LHCN-M2 (cell line): ENCODE measurements at places on chromosomes 6 and 20. TPM values are rescaled to one million over a fixed set of nuclear protein-coding genes. Genes with fewer than 3 reads are reported as not detected.

The NKX2-2 gene
- not detected in 2 replicates for total RNA-seq

DNA sequence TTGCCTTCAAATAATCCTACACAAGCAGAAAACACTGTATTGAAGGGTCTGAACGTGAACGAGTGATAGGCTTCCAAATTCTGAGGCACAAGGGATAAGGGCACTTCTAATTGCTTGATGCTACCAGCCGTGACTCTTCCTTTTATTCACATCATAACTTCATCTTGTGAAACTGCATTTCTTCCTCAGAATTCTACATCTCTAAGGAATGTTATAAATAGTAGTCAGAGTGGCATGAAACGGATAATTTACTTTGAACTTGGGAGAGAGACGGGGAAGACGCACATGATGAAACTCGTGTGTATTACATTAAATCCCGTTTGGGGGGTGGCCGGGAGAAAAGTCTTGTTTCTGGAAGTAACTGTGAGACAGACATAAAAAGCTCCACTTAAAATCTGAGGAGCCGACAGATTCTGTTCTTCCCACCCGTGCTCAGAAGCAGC is 754 bp downstream of the HDDC2 start:
- peak; percentile 9 for DNase-seq

GRCh38 chr6:159097256-159097655 is 52.5 kb upstream of the TAGAP start:
- no peak for DNase-seq

- no peak for DNase-seq
These were observed 30.6 kb downstream of the SHLD1 start for GRCh38 chr20:5780846-5781217.

DNA sequence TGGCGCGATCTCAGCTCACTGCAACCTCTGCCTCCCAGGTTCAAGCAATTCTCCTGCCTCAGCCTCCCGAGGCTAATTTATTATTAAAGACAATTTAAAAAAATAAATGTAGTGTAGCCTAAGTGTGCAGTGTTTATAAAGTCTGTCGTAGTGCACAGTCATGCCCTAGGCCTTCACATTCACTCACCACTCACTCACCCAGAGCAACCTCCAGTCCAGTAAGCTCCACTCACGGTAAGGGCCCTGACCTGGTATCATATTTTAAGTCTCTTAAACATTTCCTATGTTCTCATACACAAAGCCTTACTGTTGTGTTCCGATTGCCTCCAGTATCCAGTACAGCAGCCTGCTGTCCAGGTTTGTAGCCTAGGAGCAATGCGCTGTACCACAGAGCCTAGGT is 168.2 kb upstream of the FOXQ1 start:
- DNase-seq: no peak

DNA sequence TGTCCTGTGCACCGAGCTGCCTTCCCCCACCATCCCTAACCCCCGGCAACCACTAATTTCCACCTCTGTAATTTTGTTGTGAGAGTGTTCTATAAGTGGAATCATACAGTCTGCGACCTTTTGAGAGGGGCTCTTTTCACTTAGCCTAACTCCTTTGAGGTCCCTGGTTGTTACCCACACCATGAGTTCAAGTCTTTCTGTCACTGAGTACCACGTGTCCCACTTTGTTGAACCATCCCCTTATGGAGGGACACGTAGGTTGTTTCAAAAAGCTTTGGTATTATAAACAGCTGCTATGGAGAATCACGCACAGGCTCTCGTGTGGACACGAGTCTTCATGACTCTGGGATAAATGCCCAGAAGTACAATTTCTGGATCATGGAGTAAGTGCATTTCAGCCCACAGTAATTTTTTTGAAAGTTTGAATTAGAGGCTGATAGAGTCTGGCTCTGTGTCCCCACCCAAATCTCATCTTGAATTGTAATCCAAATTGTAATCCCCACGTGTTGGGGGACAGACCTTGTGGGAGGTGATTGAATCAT is 9.5 kb downstream of the FAM209B start:
- no peak for DNase-seq
